ENCODE measurements at places on chromosomes 7 and 10.

DNA sequence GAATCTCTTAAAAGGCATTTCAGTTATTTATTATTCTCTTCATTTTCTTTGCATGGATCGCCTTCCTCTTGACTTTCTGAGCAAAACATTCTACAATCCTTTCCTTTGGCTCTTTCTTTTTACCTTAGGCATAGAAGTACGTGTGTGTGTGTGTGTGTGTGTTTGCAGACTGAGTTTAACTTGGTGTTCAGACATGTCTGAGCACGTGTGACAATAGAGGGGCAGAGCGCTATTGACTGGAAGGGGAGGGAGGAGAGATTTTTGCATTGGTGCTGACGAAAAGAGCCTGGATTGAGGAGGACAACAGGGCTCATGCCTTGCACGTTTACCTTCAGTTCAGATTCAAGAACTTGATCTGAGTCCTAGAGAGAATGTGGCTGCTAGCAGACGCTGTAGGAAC, 129.8 kb downstream of the SEC23IP start:
- DNase-seq: no peak
- H3K36me3 ChIP-seq: no peaks in the 10 kb centered on the region
- H3K27me3 ChIP-seq: no peaks in the 10 kb centered on the region
- H3K4me3 ChIP-seq: no peak overlapping the region

DNA sequence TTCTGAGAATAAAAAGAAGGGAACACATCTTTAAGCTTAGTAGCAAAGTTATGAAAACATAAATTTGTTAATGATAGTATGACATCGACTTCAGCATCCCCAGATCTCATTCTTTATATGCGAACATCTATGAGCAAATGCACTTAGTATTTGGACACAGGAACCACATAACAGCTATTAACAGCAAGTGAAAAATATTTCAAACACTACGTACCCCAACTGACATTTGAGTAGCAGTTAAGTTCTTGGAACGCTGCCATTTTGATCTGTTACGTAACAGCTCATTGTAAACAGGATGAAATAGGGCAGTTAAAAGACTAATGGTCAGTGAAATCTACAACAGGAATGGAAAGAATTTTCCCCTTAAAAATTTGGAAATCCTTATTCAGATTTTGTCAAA, 428.9 kb downstream of the TNS3 start:
- H3K4me1 ChIP-seq: peaks cover 37% of the 10 kb centered on the region
- no peak overlapping the region for H3K4me3 ChIP-seq
- no peaks in the 10 kb centered on the region for H3K27me3 ChIP-seq
- H3K36me3 ChIP-seq: no peaks in the 10 kb centered on the region
- H3K27ac ChIP-seq: no peak overlapping the region

DNA sequence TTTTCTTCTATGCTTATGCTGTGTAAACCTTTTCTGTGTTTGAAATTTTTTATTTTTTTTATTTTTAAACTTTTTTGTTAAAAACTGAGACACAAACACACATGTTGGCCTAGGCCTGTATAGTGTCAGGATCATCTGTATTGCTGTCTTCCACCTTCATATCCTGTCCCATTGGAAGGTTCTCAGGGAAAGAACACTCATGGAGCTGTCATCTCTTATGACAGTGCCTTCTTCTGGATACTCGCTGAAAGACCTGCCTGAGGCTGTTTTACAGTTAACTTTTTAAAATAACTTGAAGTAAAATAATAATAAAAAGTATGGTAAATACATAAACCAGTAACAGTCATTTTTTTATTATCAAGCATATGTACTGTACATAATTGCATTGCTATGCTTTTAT, 34.1 kb downstream of the CREM start:
- no peaks in the 10 kb centered on the region for H3K4me1 ChIP-seq
- no peak overlapping the region for H3K4me3 ChIP-seq
- H3K27ac ChIP-seq: no peak overlapping the region
- no peaks in the 10 kb centered on the region for H3K27me3 ChIP-seq
- H3K36me3 ChIP-seq: peaks cover 5% of the 10 kb centered on the region

- no peak for DNase-seq
- H3K36me3 ChIP-seq: no peaks in the 10 kb centered on the region
- H3K4me3 ChIP-seq: no peak overlapping the region
- H3K27me3 ChIP-seq: no peaks in the 10 kb centered on the region
- no peak overlapping the region for H3K27ac ChIP-seq
Measured at GRCh38 chr10:120997313-120997712, 146.2 kb downstream of the WDR11 start.

GRCh38 chr7:136998495-136998894, 130.0 kb downstream of the CHRM2 start:
- H3K27ac ChIP-seq: no peak overlapping the region
- no peaks in the 10 kb centered on the region for H3K36me3 ChIP-seq
- H3K4me1 ChIP-seq: no peaks in the 10 kb centered on the region
- H3K27me3 ChIP-seq: no peaks in the 10 kb centered on the region

GRCh38 chr10:70807556-70807955, 8.2 kb upstream of the SGPL1 start:
- H3K4me1 ChIP-seq: no peaks in the 10 kb centered on the region
- DNase-seq: no peak
- no peaks in the 10 kb centered on the region for H3K36me3 ChIP-seq
- no peak overlapping the region for H3K27ac ChIP-seq

DNA sequence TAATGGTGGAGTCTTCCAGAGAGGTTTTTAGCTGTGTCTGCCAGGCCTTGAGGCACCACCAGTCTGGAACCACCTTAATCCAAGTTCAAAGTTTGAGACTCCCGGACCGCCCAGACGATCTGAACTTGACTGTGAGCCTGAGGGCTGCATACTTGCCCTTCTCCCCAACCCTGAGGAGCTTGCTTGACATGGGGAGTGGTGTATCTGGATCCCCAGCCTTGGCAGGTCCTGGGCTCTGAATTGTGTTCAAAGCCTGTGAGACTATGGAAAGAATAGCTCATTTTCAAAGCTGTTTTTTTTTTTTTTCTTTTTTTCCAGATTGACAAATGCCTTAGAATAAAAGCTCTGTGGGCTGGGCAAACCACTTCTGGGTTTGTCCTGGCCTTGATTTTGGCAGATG, 22.3 kb upstream of the CAMK1D start:
- no peak for DNase-seq
- no peak overlapping the region for H3K4me3 ChIP-seq
- peak overlapping the region; percentile 29 for H3K27ac ChIP-seq
- H3K27me3 ChIP-seq: no peaks in the 10 kb centered on the region
- no peaks in the 10 kb centered on the region for H3K4me1 ChIP-seq

DNA sequence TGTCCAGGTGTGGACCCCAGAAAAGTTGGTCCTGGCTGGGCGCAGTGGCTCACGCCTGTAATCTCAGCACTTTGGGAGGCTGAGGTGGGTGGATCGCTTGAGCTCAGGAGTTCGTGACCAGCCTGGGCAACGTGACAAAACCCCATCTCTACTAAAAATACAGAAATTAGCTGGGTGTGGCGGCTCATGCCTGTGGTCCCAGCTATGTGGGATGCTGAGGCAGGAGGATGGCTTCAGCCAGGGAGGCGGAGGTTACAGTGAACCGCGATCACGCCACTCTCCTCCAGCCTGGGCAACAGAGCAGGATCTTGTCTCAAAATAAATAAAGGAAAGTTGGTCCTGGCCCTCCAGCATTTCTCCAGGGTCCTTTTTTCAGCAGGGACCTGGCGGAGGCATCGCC, 1.4 kb downstream of the NUDT1 start:
- H3K27ac ChIP-seq: no peak overlapping the region
- H3K4me3 ChIP-seq: no peak overlapping the region
- H3K27me3 ChIP-seq: no peaks in the 10 kb centered on the region
- H3K4me1 ChIP-seq: no peaks in the 10 kb centered on the region
- peaks cover 14% of the 10 kb centered on the region for H3K36me3 ChIP-seq

DNA sequence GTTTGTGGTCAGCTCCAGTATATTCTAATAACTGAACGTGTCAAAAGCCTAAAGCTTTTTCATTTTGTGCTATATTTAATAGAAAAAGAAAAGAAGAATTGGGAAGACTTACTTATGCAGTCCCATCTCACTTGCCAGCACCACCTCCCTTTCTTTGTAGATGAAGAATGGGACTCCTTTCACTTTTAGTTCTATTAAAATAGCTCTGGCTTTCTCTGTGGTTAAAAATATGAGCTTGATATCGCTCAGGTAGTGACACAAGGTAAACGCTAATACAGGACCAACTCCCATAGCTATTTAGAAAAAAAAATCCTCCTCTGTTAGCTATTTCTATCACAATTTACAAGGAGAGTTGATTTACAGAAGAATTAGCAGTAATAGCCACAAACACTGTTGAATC, 176.8 kb downstream of the PDE1C start:
- no peaks in the 10 kb centered on the region for H3K36me3 ChIP-seq
- no peak overlapping the region for H3K4me3 ChIP-seq
- no peaks in the 10 kb centered on the region for H3K27me3 ChIP-seq
- H3K27ac ChIP-seq: no peak overlapping the region
- H3K4me1 ChIP-seq: no peaks in the 10 kb centered on the region
- DNase-seq: no peak

- no peak for DNase-seq
- peaks cover 12% of the 10 kb centered on the region for H3K27me3 ChIP-seq
- peaks cover 92% of the 10 kb centered on the region for H3K4me1 ChIP-seq
- H3K27ac ChIP-seq: no peak overlapping the region
Measured at GRCh38 chr10:100742936-100743335, 2.4 kb upstream of the PAX2 start.

- H3K36me3 ChIP-seq: no peaks in the 10 kb centered on the region
- no peaks in the 10 kb centered on the region for H3K4me1 ChIP-seq
- H3K27me3 ChIP-seq: peaks cover 2% of the 10 kb centered on the region
- H3K4me3 ChIP-seq: no peak overlapping the region
Measured at GRCh38 chr7:127504715-127505114, 80.7 kb downstream of the GCC1 start.

- no peak overlapping the region for H3K27ac ChIP-seq
- H3K27me3 ChIP-seq: no peaks in the 10 kb centered on the region
- H3K36me3 ChIP-seq: no peaks in the 10 kb centered on the region
- no peaks in the 10 kb centered on the region for H3K4me1 ChIP-seq
- no peak overlapping the region for H3K4me3 ChIP-seq
Measured at GRCh38 chr7:91527460-91527859, 263.2 kb downstream of the FZD1 start.

DNA sequence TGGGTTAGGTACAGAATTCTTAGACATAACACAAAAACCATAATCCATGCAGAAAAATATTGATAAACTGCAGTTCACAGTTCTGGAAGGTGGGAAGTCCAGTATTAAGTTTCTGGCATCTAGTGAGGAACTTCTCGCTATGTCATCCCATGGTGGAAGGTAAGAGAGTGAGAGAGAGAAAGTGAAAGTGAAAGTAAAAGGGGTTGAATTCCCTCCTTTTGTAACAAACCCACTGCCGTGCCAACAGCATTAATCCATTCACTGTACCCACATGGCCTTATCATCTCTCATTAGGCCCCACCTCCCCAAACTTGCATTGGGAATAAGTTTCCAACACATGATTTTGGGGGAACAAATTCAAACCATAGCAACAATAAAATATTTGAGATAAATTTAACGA, 17.1 kb downstream of the ZNF485 start:
- no peaks in the 10 kb centered on the region for H3K36me3 ChIP-seq
- H3K27me3 ChIP-seq: no peaks in the 10 kb centered on the region
- H3K4me1 ChIP-seq: no peaks in the 10 kb centered on the region
- no peak for DNase-seq
- no peak overlapping the region for H3K4me3 ChIP-seq

GRCh38 chr7:120462991-120463390, 190.0 kb downstream of the KCND2 start:
- H3K27me3 ChIP-seq: no peaks in the 10 kb centered on the region
- no peaks in the 10 kb centered on the region for H3K36me3 ChIP-seq
- H3K27ac ChIP-seq: no peak overlapping the region
- no peaks in the 10 kb centered on the region for H3K4me1 ChIP-seq
- no peak for DNase-seq
- H3K4me3 ChIP-seq: no peak overlapping the region

DNA sequence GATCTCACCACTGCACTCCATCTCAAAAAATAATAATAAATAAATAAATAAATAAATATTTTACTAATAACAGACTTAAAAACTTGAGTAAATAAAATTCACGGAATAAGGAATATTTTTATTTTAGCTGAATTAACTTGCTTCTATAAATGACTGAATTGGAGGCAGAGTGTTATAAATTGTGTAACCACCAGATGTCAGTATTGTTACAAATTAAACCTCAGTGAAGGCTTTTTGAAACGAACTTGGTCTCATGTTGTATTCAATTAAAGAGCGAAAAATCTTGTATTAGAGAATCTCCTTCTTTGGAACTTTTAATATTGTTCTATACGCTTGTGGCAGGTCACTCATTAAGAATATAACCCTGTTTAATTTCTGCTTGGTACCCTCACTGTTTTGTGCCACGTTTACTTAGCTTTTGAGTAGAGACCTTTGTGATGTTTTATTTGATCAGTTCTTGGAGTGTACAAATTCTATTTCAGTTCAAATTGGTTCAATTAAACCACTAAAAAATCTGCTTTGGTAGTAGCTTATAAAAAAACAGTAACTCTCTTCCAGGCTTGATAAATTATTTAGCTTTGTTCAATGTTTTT, 45.6 kb upstream of the SCIN start:
- no peak overlapping the region for H3K27ac ChIP-seq
- no peak for DNase-seq
- no peaks in the 10 kb centered on the region for H3K4me1 ChIP-seq

DNA sequence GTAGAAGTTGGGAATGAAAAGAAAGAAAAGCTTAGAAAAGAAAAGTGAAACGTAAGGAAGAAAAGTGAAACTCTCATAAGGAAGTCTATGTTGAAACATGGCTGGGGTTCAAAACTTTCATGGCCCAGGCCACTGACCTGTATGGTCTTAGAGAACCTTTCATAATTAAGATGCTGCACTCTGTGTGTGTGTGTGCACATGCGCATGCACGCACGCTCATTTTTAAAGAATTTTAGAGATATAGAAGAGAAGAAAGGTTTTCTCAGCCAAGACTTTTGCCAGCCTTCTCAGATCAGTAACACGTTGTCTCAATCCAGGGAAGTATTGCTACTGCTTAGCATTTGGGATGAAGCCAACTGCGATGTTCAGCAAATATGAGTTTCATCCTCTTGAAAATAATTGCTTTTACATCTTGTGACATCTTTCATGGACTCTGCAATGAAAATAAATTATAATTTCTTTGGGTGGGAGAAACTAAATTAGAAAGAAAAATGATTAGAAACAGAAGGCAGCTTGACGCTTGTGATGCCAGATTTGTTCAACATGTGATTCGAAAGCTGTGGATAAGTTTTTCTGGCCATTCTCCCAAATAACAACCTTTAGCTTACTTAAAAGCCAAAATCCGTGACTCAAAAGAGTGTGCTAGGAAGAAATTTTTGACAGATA, 16.2 kb upstream of the SLC26A4 start:
- H3K27me3 ChIP-seq: no peaks in the 10 kb centered on the region
- no peak for DNase-seq
- H3K36me3 ChIP-seq: no peaks in the 10 kb centered on the region
- no peaks in the 10 kb centered on the region for H3K4me1 ChIP-seq
- H3K4me3 ChIP-seq: no peak overlapping the region

GRCh38 chr10:112835944-112836451, 114.0 kb upstream of the TCF7L2 start:
- no peak for DNase-seq
- H3K27ac ChIP-seq: no peak overlapping the region
- H3K36me3 ChIP-seq: no peaks in the 10 kb centered on the region
- H3K4me3 ChIP-seq: no peak overlapping the region

GRCh38 chr10:76071653-76072365, 640.4 kb downstream of the LRMDA start:
- peaks cover 5% of the 10 kb centered on the region for H3K36me3 ChIP-seq
- no peaks in the 10 kb centered on the region for H3K4me1 ChIP-seq
- no peak overlapping the region for H3K27ac ChIP-seq
- no peak for DNase-seq

GRCh38 chr10:82468453-82468852, 593.5 kb downstream of the NRG3 start:
- H3K27ac ChIP-seq: no peak overlapping the region
- no peaks in the 10 kb centered on the region for H3K36me3 ChIP-seq
- H3K4me3 ChIP-seq: no peak overlapping the region
- DNase-seq: no peak
